CD4-positive, alpha-beta T cell (primary cell): ENCODE measurements at places on chromosomes 2 and 18. TPM values are rescaled to one million over a fixed set of nuclear protein-coding genes. Genes with fewer than 3 reads are reported as not detected.

GRCh38 chr2:234411793-234412192, 85.1 kb downstream of the ARL4C start:
- H3K27me3 ChIP-seq = no peaks in the 10 kb centered on the region
- no peaks in the 10 kb centered on the region for H3K36me3 ChIP-seq
- no peak overlapping the region for H3K4me3 ChIP-seq
- DNase-seq = no peak
- H3K4me1 ChIP-seq = peaks cover 22% of the 10 kb centered on the region

GRCh38 chr2:10658914-10659257, 30.9 kb downstream of the NOL10 start:
- no peaks in the 10 kb centered on the region for H3K4me1 ChIP-seq
- peaks cover 64% of the 10 kb centered on the region for H3K36me3 ChIP-seq
- no peak overlapping the region for H3K27ac ChIP-seq
- no peak overlapping the region for H3K4me3 ChIP-seq
- no peaks in the 10 kb centered on the region for H3K27me3 ChIP-seq
- no peak for DNase-seq

- no peaks in the 10 kb centered on the region for H3K4me1 ChIP-seq
- no peak overlapping the region for H3K27ac ChIP-seq
- H3K36me3 ChIP-seq = no peaks in the 10 kb centered on the region
- no peak for DNase-seq
Observed at GRCh38 chr18:75799449-75800330, 372.2 kb upstream of the SMIM21 start.

DNA sequence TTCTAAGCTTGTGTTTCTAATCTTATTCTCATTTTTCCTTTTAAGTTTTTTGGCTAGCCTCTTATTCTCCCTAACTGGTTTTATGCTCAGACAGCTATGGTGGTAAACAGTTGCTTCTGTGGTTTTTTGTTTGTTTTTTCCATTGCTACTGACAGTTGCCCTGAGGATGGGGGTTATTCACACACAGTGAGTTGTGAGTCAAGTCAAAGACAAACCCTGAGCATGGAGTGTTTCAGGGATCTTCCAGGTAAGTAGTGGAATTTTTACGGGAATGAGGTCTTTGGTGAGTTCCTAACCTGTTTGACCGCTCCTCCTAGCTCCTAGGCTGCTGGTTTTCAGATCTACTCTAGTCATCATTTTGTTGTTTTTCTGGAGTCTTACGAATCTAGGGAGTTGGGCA, 162.8 kb downstream of the ZNF407 start:
- H3K27ac ChIP-seq = no peak overlapping the region
- H3K4me1 ChIP-seq = no peaks in the 10 kb centered on the region
- H3K36me3 ChIP-seq = no peaks in the 10 kb centered on the region
- no peaks in the 10 kb centered on the region for H3K27me3 ChIP-seq
- DNase-seq = no peak

DNA sequence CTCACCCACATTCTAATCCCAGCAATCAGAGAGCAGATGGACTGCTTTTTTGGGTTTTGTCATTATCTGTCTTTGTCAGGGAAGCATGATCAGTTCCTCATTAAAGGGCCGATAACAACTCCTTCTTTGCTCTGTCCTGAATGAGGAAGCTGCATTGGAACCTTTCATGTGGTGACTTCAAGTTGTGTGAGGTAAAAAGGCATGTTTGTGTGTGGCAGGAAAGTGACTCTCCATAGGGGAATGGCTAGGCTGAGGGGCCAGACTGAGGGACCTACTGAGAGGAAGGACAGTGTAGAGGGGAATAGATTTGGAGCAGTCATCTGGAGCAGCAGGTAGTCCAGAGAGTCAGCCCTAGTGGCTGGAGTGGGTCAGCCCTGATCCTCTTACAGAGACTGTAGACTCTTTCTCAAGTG, 23.6 kb upstream of the LRRTM1 start:
- H3K36me3 ChIP-seq = no peaks in the 10 kb centered on the region
- no peaks in the 10 kb centered on the region for H3K4me1 ChIP-seq
- H3K27ac ChIP-seq = no peak overlapping the region
- peaks cover under 1% of the 10 kb centered on the region for H3K27me3 ChIP-seq

DNA sequence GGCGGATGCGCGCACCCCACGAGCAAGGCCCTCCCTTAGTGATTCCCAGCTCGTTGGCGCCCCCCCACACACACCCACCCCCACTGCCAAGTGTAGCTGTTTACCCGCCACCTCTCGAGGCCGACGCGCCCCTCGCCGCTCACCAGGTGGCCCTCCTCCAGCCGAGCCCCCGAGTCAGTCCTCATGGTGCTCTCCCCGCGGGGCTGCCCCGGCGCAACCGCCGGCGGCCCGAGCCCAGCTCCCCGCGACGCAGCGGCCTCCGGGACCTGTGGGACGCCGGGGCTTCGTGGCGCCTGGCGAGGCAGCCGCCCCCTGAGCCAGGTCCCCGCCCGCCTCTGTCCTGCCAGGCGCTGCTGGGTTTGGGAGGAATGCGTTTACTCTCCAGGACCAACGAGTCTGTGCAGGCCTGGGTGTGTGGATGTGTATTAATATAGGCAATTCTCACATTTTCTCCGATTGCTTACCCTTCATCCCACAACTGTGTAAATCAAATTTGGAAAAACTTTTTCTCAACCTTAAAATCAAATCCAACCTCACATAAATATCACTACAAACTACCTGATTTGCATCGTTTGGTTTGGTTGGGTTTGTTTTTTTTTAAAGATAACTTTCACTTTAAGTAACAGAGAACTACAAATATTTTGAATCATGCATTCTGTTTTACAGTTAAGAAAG, at the start of gene TMEM237:
Gene TMEM237 (minus strand): TSS at position 288 of the 675 bp plus-strand sequence. CDS start 103 bp downstream, at position 185.
- peak; percentile 21 for DNase-seq
- H3K4me3 ChIP-seq = peak within 1 kb of the TSS; percentile 95
- peak within 1 kb of the TSS; percentile 79 for H3K27ac ChIP-seq
- H3K36me3 ChIP-seq = no peaks in the 10 kb centered on the region

- no peak overlapping the region for H3K4me3 ChIP-seq
- no peaks in the 10 kb centered on the region for H3K4me1 ChIP-seq
- no peak for DNase-seq
Observed at GRCh38 chr2:11955314-11955713, 208.9 kb downstream of the LPIN1 start.

DNA sequence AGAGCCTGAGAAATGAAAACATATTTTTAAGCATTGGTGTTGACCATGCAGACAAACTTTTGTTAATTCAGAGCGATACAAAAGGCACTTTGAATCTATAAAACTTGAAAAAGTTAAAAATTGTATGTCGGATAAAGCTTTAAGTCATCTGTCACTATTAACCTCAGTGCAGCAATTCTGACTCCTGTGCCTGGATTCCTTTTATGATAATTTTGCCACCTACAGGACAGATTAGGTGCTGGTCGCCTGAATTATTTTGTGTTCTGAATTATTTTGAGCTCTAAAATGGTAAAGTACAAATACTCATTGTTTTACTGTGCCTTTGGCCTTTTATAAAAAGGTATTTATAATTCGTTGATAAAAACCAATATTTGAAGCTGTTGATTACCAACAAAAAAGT, 19.4 kb upstream of the RNF138 start:
- H3K27me3 ChIP-seq = no peaks in the 10 kb centered on the region
- H3K4me3 ChIP-seq = no peak overlapping the region
- no peak overlapping the region for H3K27ac ChIP-seq
- no peak for DNase-seq
- H3K4me1 ChIP-seq = no peaks in the 10 kb centered on the region
- peaks cover 30% of the 10 kb centered on the region for H3K36me3 ChIP-seq

DNA sequence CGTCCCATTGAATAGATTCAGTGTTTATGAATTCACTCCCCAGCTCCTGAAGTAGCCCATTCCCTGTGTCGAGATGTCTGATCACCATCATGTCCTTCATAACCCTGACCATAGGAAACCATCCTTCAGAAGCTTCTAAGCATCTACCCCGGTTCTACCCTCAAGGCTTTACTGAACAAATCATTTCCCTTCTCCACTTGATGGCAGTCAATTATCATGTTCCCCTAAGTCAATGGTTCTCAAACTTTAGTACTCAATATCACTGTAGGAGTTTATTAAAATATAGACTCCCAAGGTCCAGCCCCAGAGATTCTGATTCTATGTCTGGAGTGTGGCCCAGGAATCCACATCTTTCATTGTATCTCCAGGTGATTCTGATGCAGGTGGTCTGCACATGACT, 228.4 kb upstream of the SP5 start:
- no peak for DNase-seq
- H3K4me1 ChIP-seq = no peaks in the 10 kb centered on the region
- H3K27ac ChIP-seq = no peak overlapping the region
- H3K27me3 ChIP-seq = no peaks in the 10 kb centered on the region
- no peak overlapping the region for H3K4me3 ChIP-seq
- no peaks in the 10 kb centered on the region for H3K36me3 ChIP-seq

DNA sequence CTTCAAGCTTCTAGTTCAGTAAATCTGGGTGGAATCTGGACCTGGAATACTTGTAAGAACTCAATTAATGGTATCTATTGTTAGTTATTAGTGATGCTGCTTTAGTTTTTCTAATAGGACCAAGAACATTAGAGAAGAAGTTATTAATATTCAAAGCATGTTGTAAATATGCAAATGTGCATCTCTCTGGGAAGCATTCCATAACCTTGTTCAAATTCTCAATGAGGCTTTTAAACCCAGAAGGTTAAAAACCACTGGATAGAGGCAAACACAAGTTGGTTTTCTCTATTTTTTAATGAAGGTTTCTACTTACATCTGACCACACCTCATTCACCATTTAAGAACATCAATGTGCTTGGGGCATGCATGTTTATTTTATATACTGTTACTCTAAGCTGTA, 16.1 kb upstream of the ACVR1C start:
- H3K36me3 ChIP-seq = no peaks in the 10 kb centered on the region
- no peak for DNase-seq
- peaks cover 4% of the 10 kb centered on the region for H3K27me3 ChIP-seq
- H3K27ac ChIP-seq = no peak overlapping the region
- no peaks in the 10 kb centered on the region for H3K4me1 ChIP-seq

GRCh38 chr2:85920810-85921545, 32.2 kb upstream of the ST3GAL5 start:
- no peak overlapping the region for H3K4me3 ChIP-seq
- H3K27ac ChIP-seq = no peak overlapping the region
- no peaks in the 10 kb centered on the region for H3K27me3 ChIP-seq
- H3K36me3 ChIP-seq = no peaks in the 10 kb centered on the region
- no peaks in the 10 kb centered on the region for H3K4me1 ChIP-seq
- DNase-seq = no peak

DNA sequence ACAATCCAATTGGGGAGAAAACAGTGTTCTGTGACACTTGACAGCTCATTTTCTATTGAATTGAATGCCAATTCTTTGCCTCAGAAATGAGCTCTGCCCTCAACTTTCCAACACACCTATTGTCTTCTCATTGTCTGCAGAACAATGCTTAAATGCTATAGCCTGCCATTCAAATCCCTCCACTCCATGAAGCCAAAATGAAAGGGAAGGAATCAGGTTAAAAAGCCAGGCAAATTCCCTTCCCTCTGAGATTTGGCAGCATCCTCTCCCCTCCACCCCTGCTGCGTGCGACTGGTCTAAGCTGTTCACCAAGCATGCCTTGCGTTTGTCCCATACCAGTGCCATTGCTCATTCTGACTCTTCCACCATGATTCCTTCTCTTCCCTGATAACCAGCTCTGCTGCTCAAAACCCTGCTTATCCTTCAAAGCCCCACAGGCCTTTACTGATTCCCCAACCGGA, 32.4 kb upstream of the TMEM131 start:
- H3K4me1 ChIP-seq = peaks cover 15% of the 10 kb centered on the region
- DNase-seq = no peak
- no peak overlapping the region for H3K4me3 ChIP-seq
- H3K27ac ChIP-seq = no peak overlapping the region
- H3K36me3 ChIP-seq = no peaks in the 10 kb centered on the region

DNA sequence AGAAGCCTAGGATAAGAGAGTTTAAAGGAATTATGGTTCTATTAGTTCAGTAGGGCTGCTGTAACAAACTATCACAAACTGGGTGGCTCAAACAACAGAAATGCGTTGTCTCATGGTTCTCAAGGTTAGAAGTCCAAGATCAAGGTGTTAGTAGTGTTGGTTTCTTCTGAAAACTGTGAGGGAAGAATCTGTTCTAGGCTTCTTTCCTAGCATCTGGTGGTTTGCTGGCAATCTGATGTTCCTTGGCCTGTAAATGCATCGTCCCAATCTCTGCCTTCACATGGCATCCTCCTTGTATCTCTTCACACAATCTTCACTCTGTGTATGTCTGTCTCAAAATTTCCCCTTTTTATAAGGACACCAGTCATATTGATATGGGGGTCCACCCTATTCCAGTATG, 76.3 kb downstream of the MDH1 start:
- H3K4me3 ChIP-seq = no peak overlapping the region
- H3K27me3 ChIP-seq = peaks cover 7% of the 10 kb centered on the region
- no peaks in the 10 kb centered on the region for H3K36me3 ChIP-seq
- DNase-seq = no peak
- H3K4me1 ChIP-seq = no peaks in the 10 kb centered on the region

GRCh38 chr2:132593171-132593570, 76.8 kb downstream of the LYPD1 start:
- no peaks in the 10 kb centered on the region for H3K4me1 ChIP-seq
- no peaks in the 10 kb centered on the region for H3K36me3 ChIP-seq
- no peak overlapping the region for H3K4me3 ChIP-seq
- no peak overlapping the region for H3K27ac ChIP-seq

DNA sequence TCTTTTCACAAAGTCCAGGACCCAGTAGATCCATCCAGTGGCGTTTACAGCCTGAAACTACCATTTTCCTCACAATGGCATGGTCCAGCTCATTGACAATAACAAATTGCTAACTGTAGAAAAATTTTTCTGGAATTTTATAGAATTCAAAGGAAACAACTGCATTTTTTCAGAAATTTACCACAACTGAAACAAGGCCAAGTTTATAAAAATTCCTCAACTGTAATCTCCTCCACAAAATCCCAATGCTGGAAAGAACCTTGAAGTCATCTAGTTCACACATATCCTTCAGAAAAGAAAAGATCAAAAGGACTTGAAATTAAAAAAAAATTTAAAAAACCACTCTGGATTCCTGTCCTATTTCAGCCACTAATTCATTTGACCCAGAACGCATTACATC, 226.0 kb upstream of the CTAGE1 start:
- H3K27me3 ChIP-seq = no peaks in the 10 kb centered on the region
- H3K4me3 ChIP-seq = no peak overlapping the region
- no peak for DNase-seq

- no peaks in the 10 kb centered on the region for H3K36me3 ChIP-seq
- H3K27ac ChIP-seq = no peak overlapping the region
- no peaks in the 10 kb centered on the region for H3K27me3 ChIP-seq
- no peak for DNase-seq
- no peaks in the 10 kb centered on the region for H3K4me1 ChIP-seq
- no peak overlapping the region for H3K4me3 ChIP-seq
Observed at GRCh38 chr18:23635283-23636070, 27.2 kb downstream of the ANKRD29 start.

The FLACC1 gene
- total RNA-seq = 4.8 TPM

The RND3 gene
- not detected for total RNA-seq

The APCDD1 gene
- not detected for total RNA-seq

The LYPD6 gene
- not detected for total RNA-seq

The TXNDC2 gene
- total RNA-seq = not detected

The UPP2 gene
- not detected for total RNA-seq

The SLC9A4 gene
- total RNA-seq = not detected

The FHOD3 gene
- not detected for total RNA-seq
